ENCODE measurements at places on chromosomes 5 and 9. TPM values are rescaled to one million over a fixed set of nuclear protein-coding genes. Genes with fewer than 3 reads are reported as not detected.

Gene SLC22A4
- 1.1 TPM for total RNA-seq

Gene PCDHGB5
- total RNA-seq, result 10.3 TPM

DNA sequence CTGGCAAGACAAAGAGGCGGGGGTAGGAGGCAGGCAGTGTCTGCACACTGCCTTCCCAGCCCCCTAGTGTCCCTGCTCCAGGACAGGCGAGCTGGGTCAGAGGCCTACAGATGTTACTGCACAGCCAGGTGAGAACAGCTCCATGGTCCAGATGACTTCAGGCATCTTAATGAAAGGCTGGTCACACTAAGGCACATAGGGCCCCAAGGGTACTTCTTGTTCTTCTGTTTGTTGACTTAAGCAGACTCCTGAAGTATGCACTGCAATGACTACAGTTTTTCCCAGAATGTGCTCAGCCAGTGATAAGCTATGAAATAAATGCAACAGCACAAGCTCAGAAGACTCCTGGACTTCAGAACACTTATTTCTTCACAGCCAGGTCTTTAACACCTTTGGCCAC, 27.4 kb downstream of the ATPSCKMT start:
- no peak for DNase-seq

DNA sequence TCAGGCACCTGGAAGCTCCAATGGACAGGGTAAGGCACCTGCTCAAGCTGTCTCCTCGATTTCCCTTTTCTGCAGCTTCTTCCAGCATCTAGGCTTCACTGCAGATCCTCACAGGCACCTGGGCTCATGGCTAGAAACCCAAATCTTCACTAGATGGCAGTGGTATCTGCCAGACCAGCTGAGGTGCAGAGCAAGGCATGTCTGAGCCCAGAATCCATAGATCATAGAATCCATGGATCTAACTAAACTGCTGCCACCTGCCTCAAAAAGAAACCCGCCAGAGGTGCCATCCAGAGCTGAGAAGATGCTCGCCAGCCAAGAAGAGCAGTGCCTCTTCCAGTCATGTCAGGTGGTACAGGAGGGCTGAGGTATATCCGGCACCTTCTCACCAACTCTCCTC, 6.9 kb downstream of the SHC3 start:
- no peak for DNase-seq

- peak; percentile 62 for DNase-seq
These were observed 404.4 kb downstream of the ZNF608 start for GRCh38 chr5:124342027-124342471.

- no peak for DNase-seq
These were observed 52.8 kb upstream of the EGFL7 start for GRCh38 chr9:136609838-136610311.

GRCh38 chr9:116286297-116286696, 132.7 kb downstream of the PAPPA start:
- DNase-seq, result no peak

GRCh38 chr5:179613460-179614071, 9.9 kb downstream of the HNRNPH1 start:
- DNase-seq, result peak; percentile 54

DNA sequence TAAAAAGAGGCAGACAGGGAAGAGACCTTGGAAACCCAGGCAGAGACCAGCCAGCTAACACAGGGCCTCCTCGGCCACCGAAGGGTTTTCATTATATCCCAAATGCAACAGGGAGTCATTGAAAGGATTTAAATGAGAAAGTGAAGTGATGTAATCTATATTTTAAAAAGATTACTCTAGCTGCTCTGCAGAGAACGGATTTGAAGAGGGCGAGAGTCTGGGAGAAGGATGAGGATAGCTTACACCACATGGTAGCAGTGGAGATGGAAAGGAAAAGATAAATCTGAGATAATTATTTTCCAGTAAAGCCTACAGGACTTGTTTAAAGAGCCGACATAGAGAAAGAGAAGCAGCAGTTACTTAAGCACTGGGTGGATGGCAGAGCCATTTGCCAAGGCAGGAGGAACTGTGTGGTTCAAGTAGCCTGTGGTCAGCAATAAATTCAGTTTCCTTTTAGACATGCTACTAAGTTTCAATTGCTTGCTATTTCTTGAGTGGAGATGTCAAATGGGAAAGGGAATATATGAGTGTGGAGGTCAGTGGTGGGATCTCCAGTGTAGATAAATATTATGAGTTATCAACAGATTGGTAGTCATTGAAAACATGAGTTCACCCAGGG, 9.3 kb downstream of the FBN2 start:
- no peak for DNase-seq

- DNase-seq, result no peak
These were observed 290.1 kb downstream of the ZSWIM6 start for GRCh38 chr5:61622156-61622555.

GRCh38 chr5:57884346-57885102, 401.9 kb upstream of the ACTBL2 start:
- DNase-seq, result no peak
